ENCODE measurements at places on chromosomes 7 and 10. TPM values are rescaled to one million over a fixed set of nuclear protein-coding genes. Genes with fewer than 3 reads are reported as not detected.

Gene IDI2
- total RNA-seq, result not detected

Gene P4HA1
- 72.2 TPM for total RNA-seq

DNA sequence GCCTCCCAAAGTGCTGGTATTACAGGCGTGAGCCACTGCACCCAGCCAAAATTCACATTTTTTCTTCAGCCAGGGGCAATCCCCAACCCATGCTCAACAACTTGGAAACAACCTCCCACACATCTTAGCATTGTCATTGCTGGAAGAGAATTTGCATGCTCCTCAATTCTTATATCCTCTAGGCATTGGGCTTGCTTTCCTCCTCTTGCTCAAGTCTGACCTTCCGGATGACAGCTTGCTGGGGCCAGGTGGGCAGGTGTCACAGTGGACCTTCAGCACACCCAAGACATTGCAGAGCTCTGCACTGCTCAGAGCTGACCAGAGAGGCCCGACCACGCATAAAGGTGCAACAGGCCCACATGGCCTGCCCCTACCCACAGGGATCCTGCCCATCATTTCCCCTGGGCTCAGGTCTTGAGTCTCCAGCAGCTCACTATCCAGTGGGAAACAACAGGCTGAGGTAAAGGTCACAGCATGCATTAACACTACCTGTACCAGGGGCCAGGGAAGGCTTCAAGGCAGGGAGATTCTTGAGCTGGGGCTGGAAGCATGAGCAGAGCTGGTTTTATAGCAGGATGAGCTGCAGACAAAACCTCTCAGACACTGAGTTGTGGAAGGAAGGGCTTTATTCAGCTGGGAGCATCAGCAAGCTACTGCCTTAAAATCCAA is 6.8 kb upstream of the GPR15LG start:
- no peak overlapping the region for H3K4me3 ChIP-seq
- H3K4me1 ChIP-seq, result no peaks in the 10 kb centered on the region
- no peaks in the 10 kb centered on the region for H3K36me3 ChIP-seq
- no peak overlapping the region for H3K27ac ChIP-seq
- no peaks in the 10 kb centered on the region for H3K27me3 ChIP-seq
- DNase-seq, result no peak

Gene MRLN
- not detected for total RNA-seq

Gene ZC3HAV1L
- total RNA-seq, result 19.9 TPM

GRCh38 chr10:51244748-51245490 is 170.6 kb downstream of the PRKG1 start:
- H3K4me3 ChIP-seq, result no peak overlapping the region
- H3K27me3 ChIP-seq, result no peaks in the 10 kb centered on the region
- no peaks in the 10 kb centered on the region for H3K4me1 ChIP-seq
- no peaks in the 10 kb centered on the region for H3K36me3 ChIP-seq

- H3K27ac ChIP-seq, result no peak overlapping the region
- peaks cover 12% of the 10 kb centered on the region for H3K4me1 ChIP-seq
- peaks cover 5% of the 10 kb centered on the region for H3K36me3 ChIP-seq
- no peaks in the 10 kb centered on the region for H3K27me3 ChIP-seq
- DNase-seq, result no peak
- no peak overlapping the region for H3K4me3 ChIP-seq
These were observed 39.5 kb upstream of the FAM20C start for GRCh38 chr7:152702-153391.

- H3K27ac ChIP-seq, result no peak overlapping the region
- no peak for DNase-seq
These were observed 141.4 kb upstream of the PRKCQ start for GRCh38 chr10:6721480-6721879.

- no peak overlapping the region for H3K4me3 ChIP-seq
- no peaks in the 10 kb centered on the region for H3K4me1 ChIP-seq
- H3K27ac ChIP-seq, result no peak overlapping the region
- DNase-seq, result no peak
- no peaks in the 10 kb centered on the region for H3K27me3 ChIP-seq
These were observed 118.6 kb upstream of the RET start for GRCh38 chr10:42958142-42958868.

Gene C10orf62
- not detected for total RNA-seq

Gene CASD1
- total RNA-seq, result 12.9 TPM

GRCh38 chr10:104293011-104293410 is 24.0 kb downstream of the GSTO2 start:
- H3K36me3 ChIP-seq, result no peaks in the 10 kb centered on the region
- H3K27me3 ChIP-seq, result peaks cover 12% of the 10 kb centered on the region
- no peak for DNase-seq
- H3K27ac ChIP-seq, result no peak overlapping the region
- no peak overlapping the region for H3K4me3 ChIP-seq

DNA sequence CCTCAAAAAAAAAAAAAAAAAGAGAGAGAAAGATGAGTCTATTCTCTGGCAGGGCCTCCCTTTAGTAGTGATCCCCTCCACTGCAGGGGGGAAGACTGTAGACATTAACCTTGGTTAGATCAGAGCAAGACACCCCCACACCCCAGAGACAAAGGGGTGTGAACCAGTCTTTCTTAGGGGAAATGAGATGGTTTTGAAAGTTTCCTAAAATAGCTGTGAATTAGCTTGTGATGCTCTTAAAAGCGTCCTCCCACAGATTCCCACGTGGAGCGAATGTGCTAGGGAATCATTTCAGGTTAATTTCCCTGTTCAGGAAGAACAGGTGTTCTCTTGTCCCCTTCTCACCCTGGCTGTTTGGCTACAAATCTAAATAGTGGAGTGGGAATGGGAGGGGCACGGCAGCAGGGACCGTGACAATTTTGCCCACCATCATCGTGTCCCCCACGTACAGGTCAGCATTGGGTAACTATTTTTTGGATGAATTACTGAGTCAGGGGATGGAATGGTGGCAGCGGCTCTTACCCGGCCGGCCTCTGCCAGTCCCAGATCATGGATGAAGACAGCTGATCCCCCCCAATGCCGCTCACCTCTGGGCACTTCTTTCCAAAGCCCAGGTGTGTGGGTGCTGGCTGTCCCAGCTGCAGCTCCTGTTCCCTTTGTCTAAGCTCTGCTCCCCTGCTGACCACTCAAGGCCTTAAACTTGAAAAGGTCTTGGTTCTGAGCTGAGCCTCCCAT is 152.9 kb downstream of the CCDC3 start:
- no peaks in the 10 kb centered on the region for H3K36me3 ChIP-seq
- peaks cover 23% of the 10 kb centered on the region for H3K27me3 ChIP-seq
- no peak overlapping the region for H3K4me3 ChIP-seq
- H3K4me1 ChIP-seq, result peaks cover 6% of the 10 kb centered on the region

DNA sequence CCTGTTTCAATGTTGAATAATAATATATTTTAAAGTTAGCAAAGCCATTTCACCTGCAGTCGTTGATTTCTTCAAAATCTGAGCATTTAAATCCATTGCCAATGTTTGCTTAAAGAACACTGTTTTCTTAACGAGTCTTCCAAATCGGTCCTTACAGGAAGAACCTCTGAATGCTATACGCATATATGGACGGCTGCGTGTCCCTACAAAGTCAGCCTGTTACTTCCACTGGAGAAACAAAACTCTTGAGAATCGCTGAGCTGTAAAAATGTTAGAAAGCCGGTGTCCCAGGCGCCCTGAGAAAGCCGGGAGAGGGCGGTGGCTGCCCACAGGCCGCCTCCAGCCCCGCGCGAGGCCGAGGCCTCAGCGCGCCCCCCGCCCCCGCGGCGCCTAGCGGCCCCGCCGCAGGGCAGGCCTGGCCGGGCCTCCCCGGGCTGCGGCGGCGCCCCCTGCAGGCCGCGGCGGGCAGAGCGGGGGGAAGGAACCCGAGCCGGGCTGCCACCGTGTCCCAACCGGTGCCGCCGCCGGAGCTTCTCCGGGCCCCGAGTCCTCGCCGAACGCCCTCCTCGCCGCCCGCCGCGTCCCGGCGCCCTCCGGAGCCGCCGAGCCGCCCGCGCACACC is at the start of gene FHIP2A:
FHIP2A (plus strand) TSS at position 488 of the 622 bp plus-strand sequence. CDS start 299 bp downstream, outside the sequence.
- peak within 1 kb of the TSS; percentile 92 for H3K4me3 ChIP-seq
- peak within 1 kb of the TSS; percentile 94 for H3K27ac ChIP-seq
- H3K4me1 ChIP-seq, result peaks cover 34% of the 10 kb centered on the region
- H3K27me3 ChIP-seq, result peaks cover 2% of the 10 kb centered on the region

Gene CLCN1
- total RNA-seq, result not detected

Gene SPRN
- total RNA-seq, result not detected

Gene GPRIN2
- not detected for total RNA-seq

Gene HOXA13
- total RNA-seq, result not detected

Gene SPDYE11
- total RNA-seq, result not detected

Gene HTR7
- not detected for total RNA-seq

Gene RNF148
- not detected for total RNA-seq

DNA sequence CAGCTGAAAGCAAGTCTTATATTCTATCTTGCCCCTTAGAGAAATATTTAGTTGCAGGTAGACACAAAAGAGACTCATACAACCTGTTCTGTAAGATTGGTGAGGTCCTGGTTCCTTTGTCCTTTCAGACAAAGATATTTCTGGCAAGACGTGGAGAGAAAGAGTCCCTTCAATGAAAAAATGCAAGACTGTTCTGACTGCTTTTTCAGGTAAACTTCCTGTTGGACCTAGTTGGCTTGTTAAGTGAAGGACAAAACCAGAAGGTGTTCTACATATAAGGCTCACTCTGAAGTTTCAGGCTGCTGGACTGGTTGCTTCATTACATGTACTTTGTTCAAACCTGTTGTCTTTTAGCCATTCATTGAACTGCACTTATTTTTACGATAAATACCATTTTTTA is 119.0 kb upstream of the PTPRZ1 start:
- no peak overlapping the region for H3K4me3 ChIP-seq
- no peak for DNase-seq
- H3K27me3 ChIP-seq, result peaks cover 2% of the 10 kb centered on the region
- H3K27ac ChIP-seq, result no peak overlapping the region

GRCh38 chr7:29197916-29198315 is 3.3 kb downstream of the CHN2 start:
- H3K4me3 ChIP-seq, result no peak overlapping the region
- DNase-seq, result no peak
- no peak overlapping the region for H3K27ac ChIP-seq
- peaks cover 25% of the 10 kb centered on the region for H3K4me1 ChIP-seq
- H3K27me3 ChIP-seq, result peaks cover 33% of the 10 kb centered on the region
- H3K36me3 ChIP-seq, result no peaks in the 10 kb centered on the region

DNA sequence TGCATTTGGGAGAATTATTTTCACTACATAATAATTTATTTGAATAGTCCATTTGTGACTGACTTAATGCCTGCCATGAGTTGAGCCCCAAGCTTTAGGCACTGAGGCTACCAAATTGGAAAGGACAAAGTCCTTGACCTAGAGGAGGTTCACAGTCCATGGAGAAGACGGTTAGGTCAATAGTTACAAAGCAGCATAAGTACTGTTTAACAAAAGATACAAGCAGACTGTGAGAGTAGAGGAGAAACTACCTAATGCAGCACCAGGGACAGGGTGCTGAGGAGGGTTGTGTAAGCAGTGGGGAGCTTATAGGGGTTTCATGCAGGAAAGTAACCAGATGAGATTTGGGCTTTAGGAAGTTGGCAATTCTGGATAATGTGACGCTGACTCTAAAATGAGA is 139.2 kb downstream of the LCOR start:
- no peaks in the 10 kb centered on the region for H3K36me3 ChIP-seq
- peaks cover 2% of the 10 kb centered on the region for H3K4me1 ChIP-seq
- no peaks in the 10 kb centered on the region for H3K27me3 ChIP-seq
- no peak for DNase-seq
- no peak overlapping the region for H3K27ac ChIP-seq

- no peak for DNase-seq
- no peak overlapping the region for H3K4me3 ChIP-seq
- peaks cover 15% of the 10 kb centered on the region for H3K4me1 ChIP-seq
- peaks cover 6% of the 10 kb centered on the region for H3K36me3 ChIP-seq
- no peak overlapping the region for H3K27ac ChIP-seq
These were observed 53.6 kb upstream of the ANTXRL start for GRCh38 chr10:46233181-46233580.

DNA sequence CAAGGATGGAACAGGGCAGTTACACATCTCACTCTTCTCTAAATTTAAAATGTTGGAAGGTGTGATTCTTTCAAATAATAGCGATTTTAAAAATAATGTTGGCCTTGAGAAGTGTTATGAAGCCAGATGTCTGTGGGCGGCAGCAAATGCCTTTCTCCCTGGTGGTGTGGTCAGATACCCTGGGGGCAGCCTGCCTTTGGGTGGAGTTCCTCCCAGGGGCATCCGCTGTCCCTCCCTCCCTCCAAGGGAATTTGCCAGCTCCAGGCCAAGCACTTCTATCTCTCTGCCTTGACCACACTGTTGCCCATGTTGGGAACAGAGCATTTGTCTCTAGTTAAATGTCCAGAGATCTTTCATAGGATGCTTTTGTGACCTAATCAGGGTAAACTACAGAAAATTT is 121.4 kb downstream of the POU6F2 start:
- no peaks in the 10 kb centered on the region for H3K36me3 ChIP-seq
- no peak for DNase-seq
- H3K27ac ChIP-seq, result no peak overlapping the region
- H3K4me1 ChIP-seq, result no peaks in the 10 kb centered on the region
- H3K4me3 ChIP-seq, result no peak overlapping the region

GRCh38 chr7:99180067-99180650 is 27.8 kb downstream of the KPNA7 start:
- no peak overlapping the region for H3K4me3 ChIP-seq
- DNase-seq, result no peak
- H3K4me1 ChIP-seq, result no peaks in the 10 kb centered on the region
- no peak overlapping the region for H3K27ac ChIP-seq
- H3K27me3 ChIP-seq, result no peaks in the 10 kb centered on the region

Gene CABCOCO1
- not detected for total RNA-seq

GRCh38 chr10:120613180-120613579 is 156.2 kb downstream of the PLPP4 start:
- H3K27me3 ChIP-seq, result no peaks in the 10 kb centered on the region
- no peak overlapping the region for H3K27ac ChIP-seq
- no peak for DNase-seq

DNA sequence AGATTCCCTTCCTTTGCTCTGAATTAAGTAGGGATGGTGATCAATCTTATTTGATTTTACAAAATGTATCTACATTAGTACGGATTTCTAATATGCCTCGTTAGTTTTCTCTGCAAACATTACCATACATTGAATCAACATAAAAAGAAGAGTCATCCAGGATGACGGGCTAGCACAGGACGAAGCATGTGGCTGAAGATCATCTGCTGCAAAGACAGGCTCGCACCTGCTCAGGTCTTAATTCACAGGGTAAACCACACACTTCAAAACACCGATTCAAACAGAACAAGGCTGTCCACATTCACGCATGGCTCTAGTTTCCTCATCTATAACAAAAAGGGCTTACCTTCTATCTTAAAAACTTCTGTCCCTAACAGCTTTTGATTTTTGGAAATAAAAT is 323.0 kb downstream of the PARD3 start:
- no peak for DNase-seq
- no peak overlapping the region for H3K27ac ChIP-seq
- H3K27me3 ChIP-seq, result no peaks in the 10 kb centered on the region

- no peaks in the 10 kb centered on the region for H3K4me1 ChIP-seq
- no peaks in the 10 kb centered on the region for H3K27me3 ChIP-seq
- no peaks in the 10 kb centered on the region for H3K36me3 ChIP-seq
- no peak for DNase-seq
- H3K27ac ChIP-seq, result no peak overlapping the region
These were observed 724.0 kb upstream of the FZD8 start for GRCh38 chr10:36366065-36366464.

Gene DRGX
- not detected for total RNA-seq

Gene SYPL1
- total RNA-seq, result 44.6 TPM

All from activated CD8-positive, alpha-beta T cell treated with anti-CD3 and anti-CD28 coated beads for 36 hours (primary cell).